Left renal cortex interstitium (tissue), 4 donors: ENCODE measurements at places on chromosomes 4 and X.

DNA sequence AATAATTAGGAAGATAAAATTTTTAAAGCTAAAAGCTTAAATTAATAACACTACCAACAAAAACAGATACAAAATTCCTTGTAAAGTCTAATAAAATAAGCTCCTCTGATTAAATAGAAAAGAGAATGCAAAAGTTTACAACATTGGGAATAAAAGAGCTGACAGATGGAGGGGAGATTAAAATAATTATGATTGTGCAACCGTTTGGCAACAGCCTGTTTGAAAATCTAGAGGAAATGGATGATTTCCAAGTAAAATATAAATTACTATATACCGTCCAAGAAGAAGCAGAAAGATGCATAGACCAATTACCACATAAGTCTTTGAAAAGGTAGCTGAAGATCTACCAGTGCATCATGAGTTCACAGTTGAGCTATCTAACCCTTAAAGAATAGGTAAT is 46.4 kb upstream of the VBP1 start:
- no peak for DNase-seq

DNA sequence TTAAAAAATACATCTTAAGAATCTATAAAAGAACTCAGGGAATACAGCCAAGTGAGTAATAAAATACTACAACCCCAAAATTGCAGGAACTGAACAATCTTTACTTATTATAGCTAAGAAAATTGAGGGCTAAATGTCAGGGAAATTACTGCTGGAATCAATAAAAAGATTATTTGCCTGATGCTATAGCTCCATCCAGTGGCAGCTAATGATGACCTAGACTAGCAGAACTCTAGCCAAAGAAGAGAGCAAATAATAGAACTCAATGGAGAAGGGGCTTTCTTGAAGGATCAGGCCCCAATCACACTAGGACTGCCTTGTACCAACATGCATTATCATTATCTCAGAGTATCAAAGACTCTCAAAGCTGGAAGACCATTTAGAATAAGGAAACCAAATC is 85.0 kb upstream of the FAM241A start:
- DNase-seq, result no peak

DNA sequence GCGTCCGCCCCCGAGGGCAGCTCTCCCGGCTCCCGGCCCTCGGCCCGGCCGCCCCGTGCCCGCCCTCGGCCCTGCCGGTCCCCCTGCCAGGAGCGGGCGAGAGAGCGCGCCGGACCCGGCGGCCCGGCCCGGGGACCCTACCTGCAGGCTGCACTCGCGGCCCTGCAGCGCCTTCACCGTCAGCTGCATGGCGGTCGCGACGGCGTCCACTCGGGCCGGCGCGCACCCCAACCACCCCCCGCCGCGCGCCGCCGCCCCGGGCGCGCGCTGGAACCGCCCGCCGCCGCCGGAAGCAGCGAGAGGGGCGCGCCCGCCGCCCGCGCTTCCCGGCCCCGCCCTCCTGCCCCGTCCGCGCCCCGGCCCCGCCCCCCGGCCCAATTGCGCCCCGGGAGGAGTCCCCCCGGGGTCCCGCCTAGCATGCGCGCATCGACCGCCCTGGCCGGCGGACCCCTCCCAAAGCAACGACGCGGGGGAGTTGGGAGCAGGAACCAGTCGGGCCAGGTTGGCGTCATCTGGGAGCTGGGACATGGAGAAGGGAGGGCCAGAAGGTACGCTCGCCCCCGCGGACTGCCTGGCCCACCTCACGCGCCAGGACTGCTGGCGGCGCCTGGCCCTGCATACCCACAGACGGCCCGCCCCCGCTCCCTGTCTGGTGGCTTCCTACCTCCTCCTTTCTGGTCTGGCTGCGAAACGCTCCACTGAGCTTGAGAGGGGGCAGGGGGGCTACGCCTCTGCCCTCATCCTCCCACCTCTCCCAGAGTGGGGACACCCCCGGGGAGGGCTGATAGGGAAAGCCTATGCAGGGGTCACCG is at the start of gene UBL4A:
Gene UBL4A, minus strand, starts transcription at position 220 of the 812 bp plus-strand sequence. Its CDS starts 31 bp downstream, at position 189.
- peak; percentile 55 for DNase-seq

DNA sequence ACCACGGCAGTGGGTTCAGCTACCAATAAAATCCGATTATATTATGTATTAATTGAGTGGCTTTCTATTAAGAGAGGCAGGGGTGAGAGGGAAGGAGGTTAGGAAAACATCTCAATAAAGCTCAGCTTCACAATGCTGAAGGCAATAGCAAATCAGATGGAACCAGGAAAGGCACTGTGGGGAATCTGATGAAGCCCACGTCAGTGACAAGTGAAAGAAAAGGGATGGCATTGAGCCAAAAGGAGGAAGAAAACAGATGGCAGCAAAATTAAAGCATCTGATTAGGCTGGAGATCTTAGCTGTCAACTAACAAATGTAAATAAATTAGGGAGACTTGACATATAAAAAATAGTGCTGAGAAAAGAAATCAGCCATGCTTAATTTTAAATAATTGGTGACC is 180.9 kb downstream of the RASL11B start:
- no peak for DNase-seq

DNA sequence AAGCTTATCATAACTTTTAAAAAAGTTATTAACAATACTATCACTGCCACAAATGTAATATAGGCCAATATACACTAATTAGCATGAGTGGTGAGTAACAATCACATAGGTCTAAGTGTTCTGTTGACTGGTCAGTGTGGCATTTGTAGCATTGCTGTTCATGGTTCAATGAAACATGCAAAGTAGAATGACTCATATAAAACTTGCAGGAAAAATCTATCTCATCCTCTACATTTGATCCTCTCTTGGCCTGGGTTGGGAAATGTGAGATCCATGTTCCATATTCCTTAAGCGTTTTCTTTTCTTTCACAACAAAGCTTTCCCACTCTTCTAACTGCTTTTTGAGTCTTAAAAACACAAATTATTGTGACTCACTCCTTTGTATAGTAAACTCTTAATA is 1418.7 kb downstream of the FSTL5 start:
- no peak for DNase-seq

DNA sequence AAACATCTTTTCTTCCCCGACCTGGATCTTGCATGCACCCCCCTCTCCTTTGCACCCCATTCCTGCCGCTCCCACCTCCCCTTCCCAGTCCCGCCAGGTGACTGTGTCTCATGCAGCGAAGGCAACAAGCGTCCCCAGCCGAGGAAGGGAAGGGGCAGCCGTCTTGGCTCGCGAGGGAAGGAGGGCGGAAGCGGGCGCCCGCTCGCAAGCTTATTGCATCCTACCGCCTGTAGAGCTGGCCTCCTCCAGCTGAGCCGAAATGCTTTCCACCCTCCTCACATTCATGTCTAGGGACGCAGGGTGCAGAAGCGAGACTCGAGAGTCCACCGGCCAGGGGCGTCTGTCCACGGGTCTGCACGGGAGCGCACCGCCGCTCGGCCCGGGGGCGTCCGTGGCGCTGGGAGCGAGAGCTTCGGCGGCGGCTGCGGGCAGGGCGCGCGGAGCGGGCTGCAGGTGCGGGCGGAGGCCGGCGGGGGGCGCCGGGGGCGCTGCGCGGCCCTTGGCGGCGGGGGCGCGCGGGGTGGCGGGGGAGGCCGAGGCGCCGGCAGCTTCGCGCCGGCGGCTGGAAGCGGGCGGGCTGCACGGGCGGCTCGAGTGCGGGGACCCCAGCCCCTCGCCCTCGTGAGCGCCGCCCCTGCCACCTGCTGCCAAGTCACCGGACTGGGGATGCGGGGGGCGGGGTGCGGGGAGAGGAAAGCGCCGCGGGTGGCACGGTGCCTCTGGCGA is at the start of gene KCNIP4:
Gene KCNIP4, minus strand, starts transcription at position 426 of the 726 bp plus-strand sequence.
- DNase-seq, result no peak

- no peak for DNase-seq
Observed at GRCh38 chrX:144327495-144327894, 443.6 kb downstream of the UBE2NL start.

DNA sequence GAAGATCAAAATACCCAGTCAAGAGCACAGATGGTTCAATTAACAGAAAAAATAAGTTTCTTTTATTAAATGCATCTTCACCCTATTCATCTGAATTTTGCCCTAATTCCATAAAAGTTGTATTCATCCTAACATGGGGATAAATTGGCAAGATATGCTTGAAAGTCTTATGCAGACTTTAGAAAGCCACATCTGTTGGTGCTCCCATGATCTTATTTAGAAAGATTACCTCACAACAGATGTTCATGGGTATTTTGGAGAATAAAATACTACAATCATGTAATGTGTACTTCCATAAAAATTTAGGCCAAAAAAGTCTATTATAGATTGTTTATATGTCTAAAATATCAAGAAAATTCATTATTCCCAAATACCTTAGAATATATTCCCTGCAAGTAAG is 510.3 kb downstream of the TECRL start:
- DNase-seq, result no peak

- DNase-seq, result no peak
Observed at GRCh38 chr4:165604181-165604580, 225.4 kb downstream of the CPE start.

- no peak for DNase-seq
Observed at GRCh38 chrX:39242187-39242586, 440.9 kb downstream of the MID1IP1 start.

- DNase-seq, result no peak
Observed at GRCh38 chrX:110853610-110854009, 58.0 kb upstream of the CHRDL1 start.

GRCh38 chr4:85154591-85154990 is 188.1 kb upstream of the WDFY3 start:
- DNase-seq, result no peak

GRCh38 chr4:52890521-52890791 is 28.3 kb downstream of the RASL11B start:
- no peak for DNase-seq

DNA sequence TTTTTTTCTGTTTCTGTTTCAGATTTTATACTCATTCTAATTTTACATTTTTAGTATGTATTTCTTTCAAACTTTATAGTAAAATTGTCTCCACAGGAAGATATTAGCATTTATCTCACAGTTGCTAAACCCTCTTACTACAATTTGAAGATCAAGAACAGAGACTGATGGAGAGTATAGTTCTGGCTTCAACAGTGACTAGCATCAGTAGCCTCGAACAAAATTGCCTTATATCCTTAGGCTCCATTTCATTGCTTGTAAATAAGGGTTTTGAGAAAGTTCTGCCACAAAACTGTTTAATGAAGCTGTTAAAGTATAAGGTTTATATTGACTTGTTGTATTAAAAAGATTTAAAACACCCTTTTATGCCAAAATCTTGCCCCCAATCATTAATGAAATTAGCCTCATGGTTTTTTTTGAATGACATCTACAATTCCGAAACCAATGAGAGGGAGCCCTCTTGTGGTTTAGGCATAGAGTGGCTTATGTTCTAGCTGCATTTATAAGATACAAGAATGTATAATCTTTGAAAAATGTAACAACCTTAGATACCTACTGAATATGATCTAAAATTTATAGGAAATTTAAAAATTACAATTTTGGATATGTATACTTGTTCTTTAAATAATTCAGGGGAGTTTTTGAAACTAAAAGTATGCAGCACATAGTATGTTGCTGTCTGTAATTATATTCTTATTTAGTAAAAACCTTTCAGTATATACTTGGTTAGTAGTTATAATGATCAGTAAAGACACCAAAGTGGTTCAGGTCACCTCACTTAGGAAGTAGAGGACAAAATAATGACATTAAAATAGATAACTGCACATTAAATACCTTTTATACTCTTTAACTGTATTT is 109.8 kb upstream of the HPGD start:
- DNase-seq, result no peak

DNA sequence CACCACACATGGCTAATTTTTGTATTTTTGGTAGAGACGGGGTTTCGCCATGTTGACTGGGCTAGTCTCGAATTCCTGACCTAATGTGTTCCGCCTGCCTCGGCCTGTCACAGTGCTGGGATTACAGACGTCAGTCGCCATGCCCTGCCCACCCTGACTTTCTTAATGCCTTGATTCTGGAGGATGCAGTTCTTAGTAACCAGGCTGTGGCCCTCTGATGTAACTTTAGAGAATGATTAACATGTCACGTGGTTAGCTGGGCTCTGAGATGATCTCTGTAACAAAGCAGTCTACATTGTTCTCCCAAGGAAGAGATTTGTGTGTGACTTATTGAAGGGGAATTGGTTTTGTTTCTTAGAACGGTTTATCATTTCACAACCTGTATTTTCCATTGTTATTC is 30.6 kb downstream of the ANK2 start:
- no peak for DNase-seq

- DNase-seq, result no peak
Observed at GRCh38 chr4:113452868-113453620, 308.5 kb downstream of the CAMK2D start.

DNA sequence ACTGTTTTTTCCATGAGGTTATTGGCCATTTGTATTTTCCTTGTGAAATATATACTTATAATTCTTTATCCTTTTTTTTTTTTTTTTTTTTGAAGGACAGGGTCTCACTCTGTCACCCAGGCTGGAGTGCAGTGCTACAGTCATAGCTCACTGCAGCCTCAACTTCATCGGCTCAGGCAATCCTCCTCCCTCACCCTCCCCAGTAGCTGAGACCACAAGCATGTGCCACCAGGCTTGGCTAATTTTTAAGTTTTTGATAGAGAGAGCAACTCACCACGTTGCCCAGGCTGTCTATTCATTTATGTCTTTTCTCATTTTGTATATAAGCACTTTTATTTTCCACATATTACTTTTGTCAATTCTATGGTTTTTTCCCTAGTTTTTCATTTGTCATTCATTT is 16.8 kb downstream of the RBPJ start:
- no peak for DNase-seq

- no peak for DNase-seq
Observed at GRCh38 chr4:76615999-76616398, 181.0 kb downstream of the SHROOM3 start.

DNA sequence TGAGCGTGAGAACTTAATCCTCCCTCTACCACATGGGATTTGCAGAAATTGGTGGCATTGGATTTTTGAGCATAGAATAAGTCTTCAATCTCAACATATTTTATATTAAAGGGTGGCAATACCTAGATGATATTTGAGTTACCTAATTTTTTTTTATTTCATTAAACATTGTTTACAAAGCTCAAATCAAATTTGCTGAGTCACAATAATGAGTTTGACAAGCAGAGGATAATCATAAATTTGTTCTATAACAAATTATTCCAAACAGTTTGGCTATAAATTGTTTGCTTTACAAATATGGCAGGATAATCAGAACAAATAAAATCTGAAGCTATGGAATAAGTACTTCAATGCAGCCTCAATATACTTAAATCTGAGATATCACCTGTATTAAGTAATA is 22.7 kb downstream of the EMCN start:
- no peak for DNase-seq

DNA sequence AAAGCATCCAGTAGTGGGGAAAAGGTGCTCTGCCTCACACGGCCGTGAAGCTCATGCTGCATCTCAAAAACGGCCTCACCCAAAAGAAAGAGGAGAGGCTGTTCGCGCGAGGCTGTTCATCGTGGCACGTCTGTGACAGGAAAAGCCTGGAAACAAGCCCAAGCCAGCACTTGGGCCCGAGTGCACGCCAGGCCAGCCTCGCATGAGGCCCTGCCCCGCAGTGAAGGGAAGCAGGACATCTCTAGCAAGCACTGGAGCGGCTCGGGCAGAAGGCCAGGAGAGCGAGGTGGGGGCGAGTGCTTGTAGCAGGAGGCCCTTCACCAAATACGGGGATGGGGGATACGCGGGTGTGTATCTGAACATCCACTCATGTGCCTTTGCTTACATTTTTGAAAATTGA is 39.9 kb upstream of the MXD4 start:
- no peak for DNase-seq
